ENCODE measurements at places on chromosomes 12 and 14.
A peak's percentile ranks its signal among the peaks of the same experiment; 100 is the strongest.

DNA sequence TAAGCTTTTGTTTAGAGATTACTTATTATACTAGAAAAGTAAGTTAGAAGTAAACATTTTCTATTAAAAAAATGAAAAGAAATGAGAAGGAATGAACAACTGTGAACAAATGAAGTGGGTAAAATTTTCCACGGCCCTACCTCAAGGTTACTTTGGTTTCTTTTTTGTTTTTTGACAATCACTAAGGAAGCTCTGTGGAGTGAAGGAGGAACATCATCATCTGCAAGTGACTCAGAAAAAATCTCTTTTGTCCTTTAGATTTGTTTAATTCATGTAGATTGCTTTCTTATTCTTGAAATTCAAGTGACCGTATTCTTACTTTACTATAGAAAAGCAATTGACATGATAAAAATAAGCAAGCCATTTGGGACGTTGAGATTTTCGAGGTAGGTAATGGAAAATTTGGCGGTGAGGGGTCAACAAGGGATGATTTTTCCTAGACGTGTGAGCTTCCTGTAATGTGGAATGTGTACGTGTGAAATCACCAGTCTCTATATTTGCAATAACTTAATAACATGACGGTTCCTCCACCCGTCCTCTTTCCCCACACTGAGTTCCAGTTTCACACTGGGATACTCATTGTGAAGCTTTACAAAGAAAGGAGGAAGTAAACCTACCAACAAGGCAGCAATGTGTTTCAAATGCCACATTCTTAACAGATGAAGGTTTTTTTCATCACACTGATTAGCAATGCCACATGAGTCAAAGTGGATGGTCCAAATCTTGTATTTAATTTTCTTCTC is 62.3 kb upstream of the EGLN3 start:
- no peak overlapping the region for H3K27ac ChIP-seq
- H3K36me3 ChIP-seq, result no peaks in the 10 kb centered on the region
- DNase-seq, result no peak
- H3K27me3 ChIP-seq, result no peaks in the 10 kb centered on the region

DNA sequence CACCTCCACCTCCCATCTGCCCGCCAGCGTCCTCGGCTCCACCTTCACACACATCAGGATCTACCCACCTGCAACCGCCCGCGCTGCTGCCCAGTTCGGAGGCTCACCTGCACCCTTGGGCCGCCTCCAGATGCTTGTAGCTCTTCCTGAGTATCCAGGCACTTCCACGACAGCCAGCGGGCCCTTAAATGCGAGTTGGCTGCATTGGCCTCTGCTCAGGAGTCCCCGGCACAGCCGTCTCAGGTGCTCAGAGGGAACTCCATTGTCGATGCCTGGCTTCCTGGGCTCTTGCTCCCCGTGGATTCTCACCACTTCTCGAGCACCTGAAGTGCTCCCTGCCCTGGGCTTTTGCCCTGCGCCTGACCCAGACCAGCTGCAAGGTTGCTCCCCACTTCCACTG is 21.9 kb upstream of the CDCA4 start:
- no peaks in the 10 kb centered on the region for H3K36me3 ChIP-seq
- H3K4me1 ChIP-seq, result peaks cover 2% of the 10 kb centered on the region
- no peak overlapping the region for H3K4me3 ChIP-seq
- no peak overlapping the region for H3K27ac ChIP-seq
- peaks cover 33% of the 10 kb centered on the region for H3K27me3 ChIP-seq

DNA sequence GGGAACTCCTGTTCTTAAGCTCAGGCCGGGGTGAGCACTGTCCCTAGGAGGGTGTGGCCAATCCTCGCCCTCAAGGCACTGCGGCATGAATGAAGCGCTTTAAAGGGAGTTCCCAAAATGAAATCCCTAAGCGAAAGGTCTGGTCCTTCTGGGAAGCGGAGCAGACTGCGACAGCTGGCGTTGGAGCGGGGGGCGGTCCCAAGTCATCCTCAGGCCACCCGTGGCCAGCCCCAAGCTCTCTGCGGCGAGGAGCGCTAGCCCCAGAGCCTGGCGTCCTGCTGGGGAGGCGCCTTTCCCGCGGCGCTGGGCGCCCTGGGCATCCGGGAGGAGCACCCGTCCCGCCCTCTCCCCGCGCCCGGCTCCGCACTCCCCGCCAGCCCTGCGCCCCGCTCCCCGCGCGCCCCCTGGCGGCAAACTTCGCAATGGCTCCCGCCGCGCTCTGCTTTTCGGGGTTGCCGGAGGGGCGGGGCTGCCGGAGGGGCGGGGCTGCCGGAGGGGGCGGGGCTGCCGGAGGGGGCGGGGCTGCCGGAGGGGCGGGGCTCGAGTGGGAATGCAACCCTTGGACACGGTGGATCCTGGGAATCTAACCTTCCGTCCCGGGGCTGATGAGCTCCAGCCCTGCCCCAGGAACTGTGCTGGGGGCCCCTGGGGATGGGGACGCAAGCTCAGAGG is 25.4 kb downstream of the ZBTB42 start:
- H3K27me3 ChIP-seq, result peaks cover 24% of the 10 kb centered on the region
- no peak overlapping the region for H3K27ac ChIP-seq
- H3K4me3 ChIP-seq, result peak overlapping the region; percentile 72
- H3K36me3 ChIP-seq, result no peaks in the 10 kb centered on the region
- H3K4me1 ChIP-seq, result peaks cover 12% of the 10 kb centered on the region

- H3K36me3 ChIP-seq, result peaks cover 2% of the 10 kb centered on the region
- no peaks in the 10 kb centered on the region for H3K27me3 ChIP-seq
- no peak overlapping the region for H3K27ac ChIP-seq
- no peak for DNase-seq
Observed at GRCh38 chr12:87509237-87509820, 519.9 kb downstream of the C12orf50 start.

GRCh38 chr14:65243766-65244442 is 141.6 kb upstream of the MAX start:
- peaks cover 4% of the 10 kb centered on the region for H3K27me3 ChIP-seq
- H3K4me3 ChIP-seq, result no peak overlapping the region
- no peak overlapping the region for H3K27ac ChIP-seq
- no peak for DNase-seq
- H3K4me1 ChIP-seq, result peaks cover 6% of the 10 kb centered on the region
- H3K36me3 ChIP-seq, result no peaks in the 10 kb centered on the region

GRCh38 chr12:1501695-1502378 is 92.5 kb downstream of the FBXL14 start:
- H3K4me3 ChIP-seq, result no peak overlapping the region
- no peak overlapping the region for H3K27ac ChIP-seq
- DNase-seq, result no peak
- H3K4me1 ChIP-seq, result no peaks in the 10 kb centered on the region

DNA sequence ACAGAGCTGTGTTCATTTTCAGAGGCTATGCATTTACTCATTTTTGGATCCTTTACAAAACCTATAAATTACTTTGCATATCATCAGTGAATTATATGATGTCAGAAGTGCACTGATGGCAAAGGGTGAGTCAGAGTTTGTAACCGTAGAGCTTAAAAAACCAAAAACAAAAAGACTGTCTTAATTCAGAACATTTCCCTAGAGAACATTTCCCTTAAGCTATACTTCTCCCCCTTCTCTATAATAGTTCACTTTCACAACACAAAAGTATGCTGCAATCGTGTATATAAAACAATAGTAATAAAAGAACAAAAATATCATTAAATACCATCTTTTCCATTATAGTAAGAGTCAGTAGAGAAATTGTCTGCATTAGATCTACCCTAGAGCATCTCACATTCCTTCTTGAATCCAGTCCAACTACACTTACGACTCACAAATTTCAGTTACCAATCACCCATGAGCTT is 934.9 kb downstream of the LRFN5 start:
- no peaks in the 10 kb centered on the region for H3K36me3 ChIP-seq
- no peak overlapping the region for H3K4me3 ChIP-seq
- DNase-seq, result no peak
- no peak overlapping the region for H3K27ac ChIP-seq
- no peaks in the 10 kb centered on the region for H3K27me3 ChIP-seq

DNA sequence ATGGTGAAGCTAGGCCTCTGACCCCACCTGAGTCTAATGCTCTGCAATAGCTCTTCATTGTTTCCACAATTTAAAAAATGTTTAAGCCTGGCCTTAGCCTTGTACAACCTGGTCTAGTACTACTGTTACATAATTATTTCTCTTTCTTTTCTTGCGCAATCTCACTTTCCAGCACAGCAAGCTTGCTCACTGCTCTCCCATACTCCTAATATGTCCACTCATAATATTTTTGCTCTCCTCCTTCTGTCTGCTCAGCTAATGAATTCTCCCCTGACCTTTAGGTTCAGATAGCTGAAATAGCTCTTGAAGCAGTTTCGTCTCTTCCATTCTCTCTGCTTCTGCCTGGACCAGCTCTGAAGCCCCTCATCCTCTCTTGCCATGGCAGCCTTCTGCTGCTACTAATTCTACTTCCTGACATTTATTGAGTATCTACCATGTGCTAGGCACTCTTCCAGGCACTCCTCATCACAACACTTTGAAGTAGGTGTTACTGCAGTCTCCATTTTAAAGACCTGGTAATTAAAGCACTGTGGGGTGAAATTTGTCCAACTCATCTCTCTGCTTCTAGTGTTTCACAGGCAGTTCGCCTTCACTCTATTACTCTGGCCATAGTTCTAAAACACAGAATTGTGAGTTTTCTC is 2.8 kb upstream of the SLC48A1 start:
- no peaks in the 10 kb centered on the region for H3K36me3 ChIP-seq
- peaks cover 7% of the 10 kb centered on the region for H3K4me1 ChIP-seq
- no peak overlapping the region for H3K4me3 ChIP-seq

- DNase-seq, result no peak
- H3K27ac ChIP-seq, result no peak overlapping the region
- H3K4me3 ChIP-seq, result no peak overlapping the region
Observed at GRCh38 chr14:93527203-93527607, 96.5 kb downstream of the UNC79 start.

All from progenitor cell of endocrine pancreas (in vitro differentiated cells).